ENCODE measurements at places on chromosomes 12 and 14.

DNA sequence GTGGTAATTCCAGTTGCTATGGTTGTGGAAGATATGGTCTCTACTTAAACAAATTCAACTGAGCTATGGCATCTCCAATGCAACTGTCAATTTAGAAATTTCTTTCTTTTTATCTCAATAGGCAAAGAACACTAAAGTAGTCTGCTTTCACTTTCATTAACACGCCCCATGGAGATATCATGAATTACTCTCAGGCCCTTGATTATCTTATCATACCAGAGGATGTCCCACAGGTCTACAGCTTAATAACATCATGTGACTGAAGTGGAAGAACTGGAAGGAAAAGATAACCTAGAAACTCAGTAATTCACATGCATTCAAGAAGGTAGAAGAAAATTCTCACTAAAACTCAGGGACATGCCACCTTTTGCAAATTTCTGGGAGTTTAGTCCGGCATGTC is 114.3 kb downstream of the FLRT2 start:
- no peak for DNase-seq

DNA sequence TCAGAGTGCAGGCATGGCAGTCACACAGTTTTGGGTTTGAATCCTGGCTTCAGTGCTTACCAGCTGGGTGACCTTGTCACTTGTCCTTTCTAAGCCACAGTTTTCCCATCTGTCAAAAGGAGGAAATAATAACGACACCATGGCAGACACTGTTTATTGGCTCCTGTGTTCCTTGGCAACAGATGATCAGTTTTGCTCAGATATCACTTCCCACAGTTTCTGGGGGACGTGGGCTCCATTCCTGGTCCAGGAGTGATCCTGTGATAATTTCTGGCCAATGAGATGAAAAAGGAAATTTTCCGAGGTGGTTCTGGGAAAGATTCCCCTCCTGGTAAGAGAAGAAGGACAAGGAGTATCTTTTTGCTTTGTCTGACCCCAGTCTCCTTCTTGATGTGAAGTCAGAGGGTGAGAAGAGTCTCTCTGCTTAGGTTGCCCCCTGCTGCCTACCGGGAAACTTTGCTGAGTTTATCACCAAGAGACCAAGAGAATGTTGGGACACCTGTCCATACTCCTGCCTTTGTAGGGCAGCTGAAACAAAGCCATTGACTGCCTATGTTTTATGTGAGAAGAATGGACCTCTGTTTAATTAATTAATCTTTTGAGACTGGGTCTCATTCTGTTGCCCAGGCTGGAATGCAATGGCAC is 178.9 kb upstream of the NRXN3 start:
- DNase-seq: no peak

DNA sequence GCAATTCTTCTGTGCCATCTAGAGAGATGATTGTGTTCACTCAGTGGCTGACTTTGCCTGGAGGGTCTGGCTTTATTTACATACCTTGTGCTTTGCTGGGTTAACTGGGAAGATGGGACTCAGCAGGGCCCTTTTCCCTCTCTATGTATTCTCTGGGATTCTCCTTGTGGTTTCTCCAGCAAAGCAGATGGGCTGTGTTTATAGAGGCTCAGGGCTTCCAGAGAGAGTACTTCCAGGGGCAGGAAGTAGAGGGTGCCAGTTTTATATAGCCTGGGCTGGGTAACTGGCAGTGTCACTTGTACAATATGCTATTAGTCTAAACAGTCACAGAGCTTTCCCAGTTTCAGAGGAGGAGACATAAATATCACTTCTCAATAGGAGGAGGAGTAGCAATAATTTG is 509.9 kb downstream of the DIO2 start:
- no peak for DNase-seq

DNA sequence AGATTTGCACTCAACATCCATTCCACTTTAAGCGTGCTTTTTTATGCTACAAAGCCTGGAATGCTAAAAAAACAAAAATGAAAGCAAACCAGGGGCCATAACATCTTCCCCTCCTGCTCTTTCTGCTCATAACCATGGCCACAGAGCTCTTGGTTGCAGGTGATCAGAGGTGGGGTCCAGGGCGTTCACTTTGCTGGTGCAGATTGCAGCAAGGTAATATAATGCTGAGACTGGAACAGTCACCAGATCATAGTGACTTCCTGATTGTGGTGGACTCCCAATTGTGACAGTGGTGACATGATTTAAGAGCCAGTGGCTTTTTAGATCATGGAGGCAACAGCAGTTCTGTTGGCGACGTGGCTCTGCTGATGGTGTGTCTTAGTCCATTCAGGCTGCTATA is 115.0 kb upstream of the CPM start:
- DNase-seq: no peak

GRCh38 chr12:48924617-48925303 is 532 bp downstream of the FKBP11 start:
- peak; percentile 63 for DNase-seq

DNA sequence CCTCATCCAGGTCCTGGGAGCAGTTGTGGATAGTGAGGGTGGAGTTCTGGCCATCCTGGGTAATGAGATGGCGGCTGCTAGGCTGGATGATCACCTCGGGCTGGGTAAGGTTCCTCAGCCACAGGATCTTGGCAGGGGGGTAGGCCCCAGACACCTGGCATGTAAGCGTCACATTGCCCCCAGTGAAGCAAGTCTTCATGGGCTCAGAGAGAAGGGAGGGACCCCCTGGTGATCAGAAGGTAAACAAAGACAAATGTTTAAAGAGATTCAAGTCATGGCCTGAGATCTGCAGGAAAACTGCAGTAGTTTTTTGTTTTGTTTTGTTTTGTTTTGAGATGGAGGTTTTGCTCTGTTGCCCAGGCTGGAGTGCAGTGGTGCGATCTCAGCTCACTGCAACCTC is 12.8 kb upstream of the WSB2 start:
- no peak for DNase-seq

DNA sequence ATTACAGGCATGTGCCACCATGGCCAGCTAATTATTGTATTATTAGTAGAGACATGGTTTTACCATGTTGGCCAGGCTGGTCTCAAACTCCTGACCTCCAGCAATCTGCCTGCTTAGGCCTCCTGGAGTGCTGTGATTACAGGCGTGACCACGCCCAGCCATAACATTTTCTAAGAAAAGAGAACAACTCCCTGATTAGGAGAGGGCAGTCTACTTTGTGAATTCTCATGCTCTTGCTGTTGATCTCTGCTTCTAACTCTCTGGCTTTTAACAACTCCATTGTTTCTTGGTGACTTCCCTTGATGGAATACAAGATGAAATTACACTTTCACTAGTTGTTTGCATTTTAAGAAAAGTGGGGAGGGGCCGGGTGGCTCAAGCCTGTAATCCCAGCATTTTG is 33.6 kb downstream of the SSH1 start:
- DNase-seq: no peak

GRCh38 chr14:102554821-102555819 is 37.3 kb upstream of the RCOR1 start:
- DNase-seq: peak; percentile 45

DNA sequence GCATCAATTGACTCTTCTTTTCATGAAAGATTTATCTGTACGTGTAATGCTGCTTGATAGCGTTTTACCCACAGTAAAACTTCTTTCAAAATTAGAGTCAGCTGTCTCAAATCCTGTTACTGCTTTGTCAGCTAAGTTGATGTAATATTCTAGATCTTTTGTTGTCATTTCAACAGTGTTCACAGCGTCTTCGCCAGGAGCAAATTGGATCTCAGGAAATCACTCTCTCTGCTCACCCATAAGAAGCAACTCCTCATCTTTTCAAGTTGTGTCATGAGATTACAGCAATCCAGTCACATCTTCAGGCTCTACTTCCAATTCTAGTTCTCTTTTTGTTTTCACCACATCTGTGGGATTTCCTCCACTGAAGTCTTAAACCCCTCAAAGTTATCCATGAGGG is 9.5 kb downstream of the PCNX1 start:
- DNase-seq: no peak

DNA sequence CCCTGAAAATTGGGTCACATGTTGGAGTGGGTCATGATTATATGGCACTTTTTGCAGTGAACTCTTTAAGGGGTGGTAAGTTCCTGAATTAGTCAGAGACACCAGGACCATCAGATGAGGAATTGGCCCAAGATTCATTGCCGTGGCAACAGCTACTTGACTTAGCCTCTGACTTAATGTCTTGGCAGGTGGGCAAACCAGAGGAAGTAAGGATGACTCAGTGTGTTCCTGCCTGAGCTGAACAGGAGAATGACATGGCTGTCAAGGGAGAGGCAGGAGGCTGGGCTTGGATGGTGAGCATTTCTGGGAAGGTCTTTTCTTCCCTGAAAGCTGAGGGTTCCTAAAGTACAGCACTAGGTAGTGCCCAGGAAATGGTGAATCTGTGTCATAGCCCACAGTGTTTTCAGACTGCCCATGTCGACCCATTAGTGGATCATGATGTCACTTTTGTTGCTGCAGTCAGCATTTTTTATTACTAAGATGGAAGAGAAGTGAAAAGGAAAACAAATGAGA is 170.1 kb upstream of the PWP1 start:
- DNase-seq: no peak

DNA sequence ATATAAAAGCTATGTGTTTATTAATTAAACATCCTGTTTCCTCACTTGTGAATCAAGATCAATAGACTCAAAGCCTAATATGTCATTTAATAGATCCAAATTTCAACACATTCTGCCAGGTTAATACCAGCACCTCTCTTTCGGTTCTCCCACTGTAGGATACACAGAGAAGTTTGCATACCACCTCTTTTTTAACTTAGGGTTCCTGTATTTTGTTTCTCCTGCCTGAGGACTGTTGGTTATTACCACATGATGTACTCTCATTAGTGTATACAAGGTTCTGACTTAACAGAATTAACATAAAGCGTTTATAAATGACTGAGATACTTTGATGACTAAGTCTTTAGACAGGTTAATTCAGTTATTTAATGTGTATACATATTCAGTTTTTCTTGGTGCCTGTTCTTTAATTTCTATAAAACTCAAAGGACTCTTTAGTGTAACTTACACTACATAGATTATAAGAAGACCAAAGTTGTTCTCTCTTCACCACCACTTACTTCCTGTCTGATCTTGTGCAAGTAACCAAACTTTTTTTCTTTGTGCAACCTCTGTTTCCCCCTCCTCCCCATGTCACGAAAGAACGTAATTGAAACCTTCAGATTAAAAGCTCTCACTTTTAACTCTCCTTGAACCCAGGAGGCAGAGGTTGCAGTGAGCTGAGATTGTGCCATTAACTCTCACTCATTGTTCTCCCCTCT is 89.8 kb upstream of the DNM1L start:
- DNase-seq: no peak

DNA sequence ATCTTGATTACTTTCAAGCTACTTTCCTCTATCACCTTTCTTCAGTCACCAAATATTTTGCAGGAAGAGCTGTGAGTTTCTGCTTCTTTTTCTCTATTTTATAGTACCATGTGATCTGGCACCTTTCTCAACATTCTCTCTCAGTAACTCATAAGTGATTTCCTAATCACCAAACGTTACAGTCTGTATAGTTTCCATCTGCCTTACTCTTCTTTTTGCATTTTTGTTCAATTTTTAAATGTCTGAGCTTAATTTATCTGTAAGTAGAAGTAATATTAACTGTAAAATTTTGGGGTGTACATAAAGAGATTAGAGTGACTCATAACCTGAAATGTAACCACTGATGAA is 422.1 kb upstream of the SYT1 start:
- DNase-seq: no peak

- DNase-seq: no peak
Observed at GRCh38 chr12:115824936-115825602, 452.4 kb downstream of the MED13L start.

- DNase-seq: no peak
Observed at GRCh38 chr14:77615361-77616132, 890 bp downstream of the SPTLC2 start.

DNA sequence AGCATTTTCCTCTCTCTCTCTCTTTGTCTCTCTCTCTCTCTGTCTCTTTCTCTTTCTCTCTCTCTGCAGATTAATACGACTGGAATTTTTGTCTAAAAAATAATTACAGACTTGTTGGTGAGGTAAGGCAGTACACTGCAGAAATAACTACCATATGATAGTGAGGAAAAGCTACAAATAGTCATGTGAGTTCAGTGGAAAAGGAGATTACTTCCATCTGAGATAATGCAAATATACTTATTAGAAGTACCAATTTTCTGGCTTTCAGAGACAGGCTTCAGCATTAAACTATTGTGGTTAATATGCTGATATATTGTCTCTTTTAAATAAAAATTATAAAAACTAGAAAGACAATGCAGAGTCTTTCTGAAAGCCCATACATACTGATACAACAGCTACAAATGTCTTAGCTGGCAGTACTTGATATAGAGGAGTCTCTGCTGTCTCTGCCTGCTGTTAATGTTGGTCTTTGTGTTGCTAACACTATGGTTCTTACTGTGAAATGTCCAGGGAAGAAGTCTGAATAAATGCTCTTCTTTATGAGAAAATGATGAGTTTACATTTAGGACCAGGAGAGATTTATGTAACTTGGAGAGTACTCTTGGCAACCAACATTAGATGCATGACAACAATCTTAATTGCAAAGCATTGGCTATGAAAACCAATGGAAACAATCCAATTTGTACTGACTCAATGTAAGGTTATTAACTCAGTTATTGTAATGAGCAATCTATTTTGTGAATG is 167.0 kb downstream of the LRFN5 start:
- no peak for DNase-seq

GRCh38 chr12:54229624-54230212 is 40.9 kb upstream of the SMUG1 start:
- DNase-seq: no peak

DNA sequence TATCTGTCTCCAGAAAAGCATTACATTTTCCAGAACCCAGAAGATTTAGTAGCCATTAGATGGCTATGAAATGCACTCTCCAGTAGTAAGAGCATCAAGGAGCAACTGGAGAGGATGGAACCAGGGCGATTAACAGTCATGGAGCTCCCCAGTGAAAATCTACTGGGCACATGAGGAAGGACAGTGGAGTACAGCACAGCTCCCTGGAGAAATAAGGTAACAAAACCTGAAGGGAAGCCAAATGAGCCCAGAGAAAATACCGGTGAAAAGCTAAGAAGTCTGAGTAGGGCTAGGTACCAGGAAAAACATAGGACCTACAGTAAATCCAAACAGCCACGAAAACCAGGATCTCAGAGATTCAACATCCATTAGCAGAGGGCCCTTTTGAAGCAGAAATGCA is 21.6 kb downstream of the SOX5 start:
- DNase-seq: no peak

DNA sequence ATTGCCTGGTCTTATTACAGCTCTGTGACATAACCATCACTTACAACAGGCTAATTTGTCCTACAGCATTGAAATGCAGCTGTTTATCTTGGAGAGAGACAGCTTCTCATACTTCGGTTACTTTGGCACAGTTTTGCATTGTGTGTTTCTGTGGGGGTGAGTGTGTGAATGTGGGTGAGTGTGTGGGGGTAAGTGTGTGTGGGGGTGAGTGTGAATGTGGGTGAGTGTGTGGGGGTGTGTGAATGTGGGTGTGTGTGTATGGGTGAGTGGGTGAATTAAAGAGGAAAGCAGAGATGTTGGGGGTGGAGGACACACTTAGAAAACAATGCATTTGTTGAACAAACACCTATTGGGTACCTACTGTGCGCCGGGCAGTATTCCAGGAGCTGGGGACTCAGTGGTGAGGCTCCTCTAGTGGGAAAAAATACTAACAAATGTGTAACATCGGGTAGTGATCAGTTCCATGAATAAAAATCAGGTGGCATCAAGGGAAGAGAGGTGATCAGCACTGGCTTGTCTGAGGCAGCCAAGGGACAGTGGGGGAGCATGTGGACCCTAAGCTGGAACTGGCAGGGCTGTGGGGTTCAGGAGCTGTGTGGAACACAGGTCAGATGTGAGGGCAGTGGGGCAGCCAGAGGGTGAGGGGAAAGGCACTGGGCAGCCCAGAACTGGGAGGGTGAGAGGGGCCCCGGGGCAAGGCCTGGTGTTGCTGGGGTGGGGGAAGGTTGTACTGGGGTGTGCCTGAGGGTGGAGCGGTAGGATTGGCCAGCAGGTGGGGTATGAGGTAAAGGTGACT is 44.1 kb upstream of the AMN start:
- DNase-seq: no peak

All from activated CD8-positive, alpha-beta memory T cell treated with anti-CD3 and anti-CD28 coated beads for 1 hour (primary cell).